Activated T-helper 2 cell treated with anti-CD3 and anti-CD28 coated beads, Interferon-gamma antibody, Interleukin-2, Interleukin-4, amounts not matched to agents 10 μg/mL and 5 μg/mL and 100 μg/mL, durations not matched to agents 14 hours and 24 hours and 36 hours (primary cell): ENCODE measurements at places on chromosomes 2 and 18. TPM values are rescaled to one million over a fixed set of nuclear protein-coding genes. Genes with fewer than 3 reads are reported as not detected.

KCNK3 gene
- total RNA-seq: not detected in 2 replicates

SLC4A5 gene
- total RNA-seq: 1.2 and 1.8 TPM in 2 replicates

FLACC1 gene
- total RNA-seq: 0.84 and 1.6 TPM in 2 replicates

TRABD2A gene
- 67.9 and 71.2 TPM in 2 replicates for total RNA-seq

SPIRE1 gene
- total RNA-seq: 16.5 and 19.0 TPM in 2 replicates

SLC5A7 gene
- not detected in 2 replicates for total RNA-seq

AGXT gene
- not detected in 2 replicates for total RNA-seq

CDKL4 gene
- total RNA-seq: 0.11 and 1.3 TPM in 2 replicates

RSAD2 gene
- total RNA-seq: 2.0 and 2.2 TPM in 2 replicates

APCDD1 gene
- not detected in 2 replicates for total RNA-seq

CD8A gene
- total RNA-seq: 1.8 and 2.8 TPM in 2 replicates

TUBB8B gene
- not detected in 2 replicates for total RNA-seq

PRKAG3 gene
- not detected in 2 replicates for total RNA-seq
